Left ventricle myocardium superior (tissue), 1 donor: ENCODE measurements at places on chromosomes 3 and 15. TPM values are rescaled to one million over a fixed set of nuclear protein-coding genes. Genes with fewer than 3 reads are reported as not detected.

- DNase-seq, result no peak
Measured at GRCh38 chr3:50411229-50411628, 51.9 kb upstream of the TMEM115 start.

- DNase-seq, result no peak
Measured at GRCh38 chr3:41933154-41933676, 28.7 kb downstream of the ULK4 start.

STRC gene
- total RNA-seq, result not detected

DGKG gene
- total RNA-seq, result 18.2 TPM

GRCh38 chr3:101068876-101069606, 75.8 kb upstream of the ABI3BP start:
- no peak for DNase-seq

- DNase-seq, result no peak
Measured at GRCh38 chr3:40766396-40766795, 241.6 kb downstream of the ZNF621 start.

TF gene
- 3.3 TPM for total RNA-seq

GRCh38 chr15:31111091-31111647, 9.6 kb upstream of the TRPM1 start:
- DNase-seq, result no peak

- DNase-seq, result no peak
Measured at GRCh38 chr3:112407214-112407887, 74.4 kb downstream of the CD200 start.

GRCh38 chr15:52191207-52191606, at the start of gene GNB5:
TSS of gene GNB5 (minus strand) at chr15:52191392. CDS start at chr15:52184676, 6,716 bp downstream.
- DNase-seq, result no peak

- no peak for DNase-seq
Measured at GRCh38 chr15:78130466-78131294, 565 bp downstream of the CIB2 start.

EPHA3 gene
- total RNA-seq, result 1.9 TPM

DNA sequence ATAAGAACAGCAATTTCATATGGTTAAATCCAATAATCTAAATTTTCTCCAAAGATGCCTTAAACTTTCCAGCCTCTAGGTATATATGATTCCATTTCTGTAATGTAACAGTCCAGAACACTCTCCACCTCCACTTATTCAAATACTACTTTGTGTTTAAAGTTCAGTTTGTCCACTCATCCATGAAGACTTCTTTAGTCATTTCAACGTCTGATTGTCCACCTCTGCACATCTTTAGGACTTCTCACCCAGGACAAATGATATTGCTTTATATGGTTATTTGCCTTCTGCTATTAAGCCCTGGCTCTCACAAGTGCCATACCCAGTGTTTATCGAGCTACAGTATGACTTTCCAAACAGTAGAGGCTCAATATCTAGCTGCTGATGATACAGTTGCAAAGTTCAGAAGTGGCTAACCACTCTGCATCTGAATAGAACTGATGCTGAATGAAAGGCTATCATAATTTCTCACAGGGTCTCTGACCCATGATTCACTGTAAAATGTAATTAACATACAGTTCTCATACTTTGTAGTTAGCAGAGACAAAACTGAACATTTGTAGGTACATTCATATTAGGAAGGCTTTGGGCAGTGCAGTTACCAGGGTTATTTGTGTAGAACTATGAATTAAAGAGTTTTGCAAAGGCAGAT, 93.7 kb upstream of the MBNL1 start:
- no peak for DNase-seq

DNA sequence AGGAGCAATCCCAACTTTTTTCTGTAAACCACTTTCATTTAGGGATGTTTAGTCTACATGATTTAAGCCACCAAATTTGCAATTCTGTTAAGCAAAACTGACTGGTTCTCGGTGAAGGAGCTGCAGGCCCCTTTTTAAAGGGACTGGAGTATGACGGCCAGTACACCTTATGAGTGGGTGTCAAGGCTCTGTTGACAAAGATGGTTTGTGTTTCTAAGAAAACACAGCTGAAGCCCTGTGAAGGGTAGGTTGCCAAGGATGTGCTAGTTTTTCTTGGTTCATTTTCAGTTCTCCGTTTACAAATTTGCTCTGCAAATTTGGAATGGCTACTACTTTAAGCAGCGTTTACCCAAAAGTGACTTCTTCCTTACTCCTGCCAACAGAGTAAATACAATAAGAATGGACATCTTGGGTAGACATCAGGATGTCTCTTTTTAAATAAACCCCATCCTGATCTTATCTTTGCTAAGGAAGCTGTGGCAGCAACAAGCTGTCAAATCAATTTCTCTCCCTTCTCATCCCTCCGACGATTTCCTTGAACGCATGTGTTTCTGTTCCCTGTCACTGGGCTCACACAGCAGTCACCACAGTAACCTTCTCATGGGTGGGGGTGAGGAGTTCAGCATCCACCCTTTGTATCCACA, 58.2 kb upstream of the CMTM8 start:
- DNase-seq, result no peak

DNA sequence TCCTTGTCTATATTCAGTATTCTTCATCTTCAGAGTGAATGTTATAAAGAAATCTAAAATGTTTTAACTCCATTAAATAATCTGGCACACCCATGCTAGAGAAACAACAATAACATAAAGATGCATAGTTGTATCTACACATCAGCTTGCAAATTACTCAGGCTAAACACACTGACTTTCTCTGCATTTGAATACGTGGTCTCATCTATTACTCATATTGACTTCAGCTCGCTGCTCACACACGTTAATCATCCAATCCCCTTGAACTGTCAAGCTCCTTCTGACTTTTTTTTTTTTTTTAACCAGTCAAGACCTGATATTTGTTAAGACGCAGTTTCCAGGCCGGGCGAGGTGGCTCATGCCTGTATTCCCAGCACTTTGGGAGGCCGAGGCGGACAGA, 1137.3 kb upstream of the CADM2 start:
- no peak for DNase-seq

SST gene
- not detected for total RNA-seq

GRCh38 chr3:11640009-11640673, 3.6 kb downstream of the VGLL4 start:
- DNase-seq, result no peak

JMJD7 gene
- total RNA-seq, result 16.7 TPM

ARL8B gene
- 62.0 TPM for total RNA-seq

GRCh38 chr3:182981038-182981380, 671 bp upstream of the DCUN1D1 start:
- DNase-seq, result no peak

DNA sequence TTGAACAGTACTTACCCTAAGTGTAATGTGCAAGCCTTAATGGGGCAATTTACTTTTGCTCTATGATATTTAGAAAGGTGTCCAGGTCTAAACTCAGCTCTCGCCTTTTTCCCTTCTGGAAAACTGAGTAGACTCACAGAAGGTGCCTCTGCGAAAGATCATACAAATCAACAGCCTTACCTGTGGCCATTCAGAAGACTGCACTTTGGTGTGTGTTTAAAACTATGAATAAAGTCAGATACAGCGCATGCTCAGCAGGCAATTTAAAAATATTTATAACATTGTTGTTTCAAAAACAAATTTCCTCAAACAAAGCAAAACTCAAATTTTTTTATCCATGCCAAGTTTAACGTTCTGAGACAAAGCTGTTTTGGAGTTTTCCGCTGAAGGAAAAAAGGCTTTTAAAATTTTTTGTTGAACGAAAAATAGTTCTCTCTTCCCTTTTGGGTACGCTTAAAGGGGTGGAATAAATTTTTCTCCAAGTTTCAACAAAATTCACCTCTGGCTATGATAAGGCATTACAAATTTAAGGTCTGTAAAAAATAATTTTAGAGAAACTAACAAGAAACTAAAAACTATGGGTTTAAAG, 156.3 kb downstream of the TIGIT start:
- no peak for DNase-seq

PDIA3 gene
- 152 TPM for total RNA-seq

COL6A6 gene
- total RNA-seq, result 1.6 TPM

TMEM115 gene
- total RNA-seq, result 27.4 TPM

TM4SF4 gene
- total RNA-seq, result not detected

DNA sequence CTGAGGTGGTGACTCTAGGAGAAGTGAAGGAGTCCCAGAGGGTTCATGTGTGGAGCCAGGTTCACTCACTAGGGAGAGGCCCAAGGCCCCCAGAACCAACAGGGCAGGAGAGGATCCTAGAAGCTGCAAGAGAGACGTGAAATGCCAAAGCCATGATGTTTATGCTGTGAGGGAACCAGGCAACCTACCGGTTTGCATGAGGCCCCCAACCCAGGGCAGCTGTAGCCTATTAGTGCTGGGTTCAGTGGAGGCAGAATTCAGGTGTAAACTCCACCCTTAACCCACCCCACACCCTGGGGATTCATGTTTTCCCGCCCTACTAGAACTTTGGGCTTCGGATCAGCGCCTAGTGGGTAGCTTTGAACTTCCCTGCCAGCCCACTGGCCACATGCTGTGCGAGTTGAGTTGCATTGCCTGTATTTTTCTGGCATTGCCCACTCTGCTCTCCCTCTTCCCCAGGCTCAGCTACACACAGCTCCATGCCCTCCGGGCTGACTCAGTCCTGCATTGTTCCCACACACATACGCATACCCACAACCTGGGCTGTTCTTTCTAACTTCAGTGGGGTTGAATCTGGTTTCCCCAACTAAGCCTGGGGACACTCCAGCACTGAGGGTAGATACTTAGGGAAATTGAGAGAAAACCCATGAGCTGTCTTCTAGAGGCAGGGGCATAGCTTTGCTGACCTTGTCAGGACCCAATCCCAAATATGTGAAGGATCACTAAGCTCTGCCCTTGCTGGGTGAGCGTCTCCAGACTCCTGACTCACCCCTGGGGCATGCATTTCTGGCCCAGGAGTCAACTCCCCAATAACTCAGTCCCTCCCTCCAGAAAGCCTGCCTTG, 2.0 kb upstream of the ZBTB47 start:
- no peak for DNase-seq

DNA sequence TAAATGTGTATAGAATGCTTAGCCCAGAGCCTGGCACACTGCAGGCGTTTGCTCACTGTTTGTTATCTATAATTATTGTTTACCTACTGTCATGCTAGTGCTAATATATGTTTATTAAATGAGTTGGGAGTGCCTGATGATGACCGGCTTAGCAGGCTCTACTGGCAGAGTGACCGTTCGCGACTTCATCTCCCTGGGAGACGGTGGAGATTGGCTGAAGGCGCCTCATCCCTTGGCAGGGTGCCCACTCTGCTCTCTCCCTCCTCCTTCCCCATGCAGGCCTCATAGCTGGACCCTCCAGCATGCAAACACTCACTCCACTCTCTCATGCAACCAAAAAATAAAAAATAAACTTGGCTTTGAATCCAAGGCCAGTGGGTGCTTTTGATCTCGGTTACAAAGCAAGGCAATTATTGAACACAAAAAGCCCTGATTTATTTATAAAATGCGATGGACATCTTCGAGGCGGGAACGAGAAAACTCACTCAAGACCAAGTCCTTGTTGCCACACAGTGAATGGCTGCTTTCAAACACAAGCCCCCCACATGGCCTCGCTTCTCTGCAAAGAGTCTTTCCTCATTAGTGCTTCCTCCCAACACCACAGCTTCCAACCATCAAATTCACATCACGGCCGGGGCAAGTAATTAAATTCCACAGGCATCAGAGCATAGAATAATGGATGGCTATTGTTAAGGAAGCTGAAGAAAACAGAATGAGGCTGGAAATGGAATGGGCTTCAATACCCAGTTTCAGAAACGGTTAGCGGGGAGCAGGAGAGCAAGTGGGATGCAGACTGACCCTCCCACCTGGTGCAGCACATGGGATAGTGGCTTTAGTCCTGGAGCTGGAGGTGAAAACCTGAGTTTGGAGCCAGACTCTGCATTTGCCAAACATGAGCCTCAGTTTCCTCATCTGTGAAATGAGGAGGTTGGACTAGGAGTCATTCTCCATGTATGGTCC, 135.7 kb upstream of the RAD18 start:
- no peak for DNase-seq

GRCh38 chr3:197249542-197249941, 48.9 kb downstream of the DLG1 start:
- DNase-seq, result no peak

DNA sequence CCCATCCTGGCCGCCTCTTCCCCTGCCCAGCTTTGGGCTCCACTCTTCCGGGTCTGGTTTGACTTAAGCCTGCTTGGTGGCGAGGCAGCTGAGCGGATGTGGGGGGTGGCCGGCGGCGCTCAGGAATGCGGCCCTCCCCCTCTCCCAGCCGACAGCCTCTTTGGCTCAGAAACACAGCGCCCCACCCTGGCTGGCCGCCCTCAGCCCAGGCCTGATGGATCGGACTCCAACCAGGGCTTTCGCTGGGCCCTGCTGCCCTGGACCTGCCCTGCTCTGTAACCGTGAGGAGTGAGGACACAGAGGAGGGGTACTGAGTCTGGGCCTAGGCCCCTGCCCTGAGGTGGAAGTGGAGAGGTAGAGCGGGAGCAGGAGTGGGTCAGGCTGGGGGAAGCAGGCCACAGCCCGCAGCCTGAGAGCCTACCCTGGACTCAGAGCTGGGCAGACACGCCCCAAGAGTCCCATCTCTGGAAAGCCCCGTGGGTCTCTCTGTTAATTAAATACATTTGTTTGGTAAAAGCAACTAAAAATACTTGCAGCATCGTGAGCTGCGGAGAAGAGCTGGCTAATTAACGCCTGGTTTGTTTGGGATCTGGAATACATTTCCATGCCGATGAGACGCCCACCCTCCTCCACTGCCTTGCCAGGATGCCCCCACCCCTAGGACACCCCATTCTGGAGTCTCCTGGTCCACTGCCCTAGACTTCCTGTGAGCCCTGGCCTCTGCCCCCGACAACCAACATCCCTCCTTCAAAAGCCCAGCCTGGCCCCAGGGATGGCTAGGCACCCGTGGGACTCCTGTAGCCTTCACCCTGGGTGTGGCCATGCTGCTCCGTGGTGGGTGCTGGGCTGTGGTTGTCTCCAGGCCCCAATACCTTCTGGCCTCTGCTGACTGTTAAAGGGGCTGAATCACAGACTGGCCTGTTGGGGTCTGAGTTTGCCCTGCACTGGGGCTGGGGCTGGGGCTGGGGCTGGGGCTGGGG, 19.6 kb downstream of the PLXNA1 start:
- DNase-seq, result peak; percentile 92

- DNase-seq, result no peak
Measured at GRCh38 chr3:22161315-22161714, 410.3 kb upstream of the ZNF385D start.

GRCh38 chr3:154304936-154305335, 19.4 kb downstream of the DHX36 start:
- no peak for DNase-seq

DNA sequence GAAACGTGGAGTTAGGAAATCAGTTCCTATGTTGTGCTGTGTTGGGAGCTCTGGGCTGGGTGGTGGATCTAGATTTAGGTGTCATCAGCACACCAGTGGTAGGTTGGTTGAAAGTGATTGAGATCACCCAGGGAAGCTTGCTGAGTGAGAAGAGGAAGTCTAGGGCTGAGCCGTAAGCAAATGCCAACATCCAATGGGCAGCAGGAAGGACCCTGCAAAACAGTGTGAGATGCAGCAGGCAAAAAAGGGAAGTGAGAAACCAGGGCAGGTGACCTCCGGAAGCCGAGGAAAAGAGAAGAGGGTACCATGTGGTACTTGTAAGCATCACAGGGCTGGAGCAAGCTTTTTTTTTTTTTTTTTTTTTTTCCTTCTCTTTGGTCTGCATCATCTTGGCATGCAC, 15.9 kb upstream of the COPG1 start:
- no peak for DNase-seq

TGM5 gene
- not detected for total RNA-seq

SEMA3B gene
- 20.6 TPM for total RNA-seq

GRCh38 chr3:164018500-164018899, 1059.8 kb downstream of the SI start:
- DNase-seq, result no peak
